ENCODE measurements at places on chromosomes 2 and 18.
A peak's percentile ranks its signal among the peaks of the same experiment; 100 is the strongest.

GRCh38 chr2:69798909-69799526 is 30.4 kb upstream of the GMCL1 start:
- peak overlapping the region; percentile 1 for H3K27ac ChIP-seq
- DNase-seq = no peak
- H3K4me1 ChIP-seq = peaks cover 7% of the 10 kb centered on the region
- no peaks in the 10 kb centered on the region for H3K27me3 ChIP-seq

- H3K4me3 ChIP-seq = no peak overlapping the region
- DNase-seq = no peak
- H3K27me3 ChIP-seq = no peaks in the 10 kb centered on the region
- H3K36me3 ChIP-seq = no peaks in the 10 kb centered on the region
- H3K4me1 ChIP-seq = no peaks in the 10 kb centered on the region
Measured at GRCh38 chr2:185785851-185786473, 47.4 kb downstream of the FSIP2 start.

DNA sequence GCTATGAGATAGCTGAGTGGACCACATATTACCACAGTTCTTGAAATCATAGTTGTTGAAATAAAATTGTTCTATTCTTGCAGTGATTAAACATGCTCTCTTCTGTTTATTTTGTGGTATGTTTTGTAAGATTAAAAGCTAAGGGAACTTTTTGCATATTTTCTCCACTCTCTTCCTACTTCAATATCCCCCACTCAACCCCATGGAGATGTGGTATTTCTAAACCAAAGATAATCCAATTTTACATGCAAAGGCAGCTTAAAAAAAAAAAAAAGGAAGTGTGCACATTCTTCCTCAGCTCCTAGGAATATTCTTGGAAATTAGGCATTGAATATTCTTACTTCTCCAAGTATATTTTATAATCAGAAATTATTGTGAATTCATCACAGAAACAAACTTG is 15.0 kb upstream of the PAX3 start:
- H3K4me1 ChIP-seq = no peaks in the 10 kb centered on the region
- H3K36me3 ChIP-seq = no peaks in the 10 kb centered on the region
- no peaks in the 10 kb centered on the region for H3K27me3 ChIP-seq
- no peak overlapping the region for H3K4me3 ChIP-seq
- no peak overlapping the region for H3K27ac ChIP-seq

DNA sequence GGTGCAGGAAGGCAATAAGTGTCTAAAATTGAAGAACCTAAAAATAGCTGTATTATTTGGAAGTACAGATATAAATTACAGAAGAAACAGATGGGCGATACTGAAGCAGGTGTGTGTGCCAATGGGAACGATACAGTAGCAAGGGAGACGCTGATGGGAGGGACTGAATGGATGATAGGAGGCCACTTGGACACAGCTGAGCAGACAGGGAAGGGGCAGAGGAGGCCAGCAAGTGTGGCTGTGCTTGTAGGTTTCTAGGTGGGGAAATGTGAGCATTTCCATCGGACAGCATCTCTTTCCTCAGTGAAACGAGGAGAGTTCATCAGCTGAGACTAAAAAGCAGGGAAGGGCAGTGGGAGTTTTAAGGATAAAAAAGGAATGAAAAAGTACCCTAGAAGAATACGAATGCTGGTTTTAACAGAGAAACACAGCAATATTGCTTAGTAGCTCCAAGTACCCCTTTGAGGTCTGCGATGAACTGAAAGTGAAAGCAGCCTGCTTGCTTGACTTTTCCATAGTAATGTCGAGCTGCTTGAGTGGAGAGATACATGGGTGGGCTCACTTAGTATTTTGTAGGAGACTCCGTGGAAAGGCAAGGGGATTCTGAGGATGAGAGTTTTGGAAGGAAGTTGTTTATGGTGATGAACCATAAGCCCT is 91.7 kb upstream of the EPC2 start:
- no peak for DNase-seq
- no peaks in the 10 kb centered on the region for H3K36me3 ChIP-seq
- peak overlapping the region; percentile 35 for H3K4me3 ChIP-seq

DNA sequence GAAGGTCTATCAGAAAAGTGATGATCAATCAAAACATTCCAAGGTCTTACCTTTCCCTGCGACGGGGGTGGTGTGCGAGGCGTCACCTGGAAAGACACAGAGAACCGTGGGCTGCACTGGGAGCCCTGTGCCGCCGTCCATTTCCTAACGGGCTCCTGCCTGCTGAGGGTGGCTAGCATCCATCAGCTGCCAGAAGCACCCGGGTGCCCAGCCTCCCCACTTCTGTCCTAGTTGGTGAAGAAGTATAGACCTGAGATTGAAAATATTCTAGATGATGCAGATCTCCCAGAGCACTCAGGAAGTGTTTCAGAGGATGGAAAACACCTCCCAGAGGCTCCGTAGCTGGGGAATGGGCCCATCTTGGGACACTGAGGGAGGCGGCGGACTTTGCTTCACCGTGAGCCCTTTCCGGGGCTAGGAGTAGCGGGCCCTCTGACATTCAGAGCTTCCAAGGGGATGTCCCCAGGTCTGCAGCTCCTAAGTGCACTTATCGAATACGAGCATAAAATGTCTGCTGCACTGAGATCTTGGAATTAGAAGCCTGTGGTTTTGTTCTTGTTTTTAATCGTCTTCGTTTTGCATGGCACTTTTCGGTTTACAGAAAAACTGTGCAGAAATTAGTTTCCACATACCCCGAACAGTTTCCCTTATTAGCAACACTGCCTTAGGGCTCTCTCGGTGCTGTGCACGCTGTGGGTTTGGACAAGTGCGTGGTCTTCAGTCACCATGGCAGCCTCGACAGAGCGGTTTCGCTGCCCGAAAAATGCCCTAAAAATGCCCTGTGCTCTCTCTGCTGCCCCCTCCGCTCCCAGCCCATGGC is 143.5 kb downstream of the MBP start:
- no peak overlapping the region for H3K4me3 ChIP-seq
- H3K27ac ChIP-seq = no peak overlapping the region
- DNase-seq = no peak

- H3K27ac ChIP-seq = no peak overlapping the region
- no peaks in the 10 kb centered on the region for H3K4me1 ChIP-seq
- no peaks in the 10 kb centered on the region for H3K36me3 ChIP-seq
- H3K4me3 ChIP-seq = no peak overlapping the region
- no peak for DNase-seq
- H3K27me3 ChIP-seq = no peaks in the 10 kb centered on the region
Measured at GRCh38 chr2:214019973-214020345, 390.9 kb upstream of the VWC2L start.

DNA sequence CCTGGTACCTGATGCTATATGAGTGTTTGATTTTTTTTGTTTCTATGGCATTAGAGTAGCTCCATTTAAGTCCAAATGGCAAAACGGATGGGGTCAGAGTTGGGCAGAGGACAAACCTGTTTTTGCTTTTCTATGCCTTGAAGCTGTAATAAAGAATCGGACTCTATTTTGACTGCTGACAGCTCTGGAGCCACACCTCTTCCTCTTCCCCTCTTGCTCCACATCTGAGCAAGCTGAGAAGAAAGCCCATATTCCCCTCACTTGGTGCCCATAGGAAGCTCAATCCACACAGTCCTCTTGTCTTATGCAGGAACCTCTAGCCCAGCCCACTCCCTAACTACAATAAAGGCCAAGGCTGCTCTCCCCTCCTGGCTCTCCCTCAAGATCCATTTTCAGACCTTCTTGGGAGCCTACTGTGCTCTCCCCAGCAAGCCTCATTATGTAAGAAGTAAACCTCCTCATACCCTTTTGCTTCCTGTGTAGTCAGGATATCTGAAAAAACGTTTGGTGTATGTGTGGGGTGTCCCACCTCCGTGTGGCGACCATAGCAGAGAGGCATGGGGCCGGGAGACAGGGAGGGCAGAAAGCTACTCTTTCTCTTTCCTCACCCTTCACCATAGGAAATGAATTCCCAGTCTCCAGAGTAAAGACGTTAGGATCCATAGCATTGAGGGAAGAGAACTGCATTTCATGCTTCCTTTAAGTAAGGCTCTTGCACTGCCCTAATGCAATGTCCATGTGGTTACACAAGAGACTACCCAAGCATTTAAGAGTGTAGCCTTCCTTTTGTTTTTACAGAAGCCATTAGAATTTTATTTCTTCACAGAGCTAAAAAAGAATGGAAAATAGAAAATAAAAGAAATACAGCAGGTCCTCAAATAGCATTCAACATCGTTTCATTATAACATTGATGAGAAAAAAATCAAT is 41.9 kb upstream of the RAPGEF4 start:
- no peak for DNase-seq
- H3K27ac ChIP-seq = no peak overlapping the region
- no peaks in the 10 kb centered on the region for H3K27me3 ChIP-seq
- no peaks in the 10 kb centered on the region for H3K36me3 ChIP-seq
- no peaks in the 10 kb centered on the region for H3K4me1 ChIP-seq

GRCh38 chr2:169365029-169365480 is 2.7 kb upstream of the LRP2 start:
- no peaks in the 10 kb centered on the region for H3K36me3 ChIP-seq
- no peak overlapping the region for H3K27ac ChIP-seq
- peak overlapping the region; percentile 32 for H3K4me3 ChIP-seq
- H3K27me3 ChIP-seq = no peaks in the 10 kb centered on the region
- DNase-seq = no peak
- H3K4me1 ChIP-seq = peaks cover 23% of the 10 kb centered on the region

GRCh38 chr2:73415906-73416305 is 30.3 kb downstream of the ALMS1 start:
- H3K27me3 ChIP-seq = no peaks in the 10 kb centered on the region
- no peaks in the 10 kb centered on the region for H3K36me3 ChIP-seq
- no peak overlapping the region for H3K27ac ChIP-seq
- no peak overlapping the region for H3K4me3 ChIP-seq
- DNase-seq = no peak

DNA sequence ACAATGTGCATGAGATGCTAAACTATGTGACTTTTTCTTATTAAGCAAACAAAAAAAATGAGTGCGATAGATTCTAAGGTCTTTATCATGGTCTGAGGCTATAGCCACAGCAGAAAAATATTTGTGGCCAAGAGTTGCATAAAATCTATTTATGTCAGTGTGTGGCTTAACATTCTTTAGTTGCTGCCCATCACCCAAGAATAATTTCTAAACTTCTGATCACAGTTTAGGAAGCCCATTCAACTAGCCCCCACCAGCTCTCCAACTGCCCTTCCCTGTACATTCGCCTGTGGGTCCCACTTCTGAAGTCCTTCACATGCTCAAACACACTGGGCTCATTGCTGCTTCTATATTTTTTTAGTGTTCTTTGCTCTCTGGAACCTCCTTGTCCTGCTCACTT is 107.1 kb downstream of the CTNNA2 start:
- DNase-seq = no peak
- no peaks in the 10 kb centered on the region for H3K36me3 ChIP-seq
- H3K4me1 ChIP-seq = no peaks in the 10 kb centered on the region
- H3K27ac ChIP-seq = no peak overlapping the region

- no peaks in the 10 kb centered on the region for H3K4me1 ChIP-seq
- no peaks in the 10 kb centered on the region for H3K27me3 ChIP-seq
- H3K36me3 ChIP-seq = no peaks in the 10 kb centered on the region
Measured at GRCh38 chr2:199646439-199646838, 188.7 kb upstream of the SATB2 start.

All from ovary (tissue), 10 donors.